ENCODE measurements at places on chromosomes 3 and 15.
A peak's percentile ranks its signal among the peaks of the same experiment; 100 is the strongest.

- no peak for DNase-seq
These were observed 228.7 kb downstream of the TBL1XR1 start for GRCh38 chr3:176968631-176969030.

GRCh38 chr15:101008158-101009139, 89.3 kb downstream of the LRRK1 start:
- DNase-seq: peak; percentile 77

DNA sequence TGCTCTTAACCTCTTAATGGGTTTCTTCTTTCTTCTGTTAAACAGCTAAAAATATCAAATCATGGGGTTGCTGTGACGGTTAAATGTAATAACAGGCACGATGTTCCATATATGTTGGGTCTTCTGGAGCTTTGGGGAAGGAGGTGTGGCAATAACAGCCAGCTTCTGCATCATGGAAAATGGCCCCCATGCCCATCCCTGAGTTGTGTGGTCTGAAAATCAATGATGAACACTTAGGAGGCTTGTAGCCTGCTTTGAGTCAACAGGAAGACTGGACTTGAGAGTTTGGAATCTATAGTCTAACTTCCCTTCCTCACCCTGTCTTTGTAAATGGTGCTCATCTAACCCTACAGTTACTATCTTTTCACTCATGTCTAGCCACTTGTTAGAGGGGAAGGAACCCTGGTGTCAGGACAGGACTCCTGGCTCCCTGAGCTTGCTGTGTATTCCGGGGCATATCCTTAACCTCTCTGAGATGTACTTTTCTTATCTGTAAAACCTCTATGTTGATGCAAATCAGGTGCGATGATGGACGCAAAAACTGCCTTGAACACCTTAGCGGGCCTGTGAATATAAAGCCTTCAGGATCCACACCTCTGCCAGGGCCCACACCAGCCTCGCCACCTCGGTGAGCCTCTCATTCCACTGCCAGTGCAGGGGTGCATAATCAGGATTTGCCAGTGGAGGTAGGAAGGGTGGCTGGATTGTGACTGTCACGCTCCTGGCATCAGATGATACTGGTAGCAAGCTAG, 27.5 kb downstream of the SMAD3 start:
- DNase-seq: no peak

GRCh38 chr3:153319705-153320554, 157.9 kb downstream of the RAP2B start:
- no peak for DNase-seq

DNA sequence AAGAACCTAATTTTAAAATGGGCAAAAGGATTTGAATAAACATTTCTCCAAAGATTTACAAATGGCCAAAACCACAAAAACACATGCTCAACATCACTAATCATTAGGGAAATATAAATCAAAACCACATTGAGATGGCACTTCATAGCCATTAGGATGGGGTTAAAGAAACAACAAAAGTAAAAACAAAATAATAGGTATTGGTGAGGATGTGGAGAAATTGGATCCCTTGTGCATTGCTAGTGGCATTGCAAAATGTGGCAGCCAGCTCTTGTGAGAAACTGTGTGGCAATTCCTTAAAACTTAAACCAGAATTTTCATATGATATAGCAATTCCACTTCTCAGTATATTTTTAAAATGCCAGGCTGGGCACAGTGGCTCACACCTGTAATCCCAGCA, 126.5 kb downstream of the STT3B start:
- no peak for DNase-seq

DNA sequence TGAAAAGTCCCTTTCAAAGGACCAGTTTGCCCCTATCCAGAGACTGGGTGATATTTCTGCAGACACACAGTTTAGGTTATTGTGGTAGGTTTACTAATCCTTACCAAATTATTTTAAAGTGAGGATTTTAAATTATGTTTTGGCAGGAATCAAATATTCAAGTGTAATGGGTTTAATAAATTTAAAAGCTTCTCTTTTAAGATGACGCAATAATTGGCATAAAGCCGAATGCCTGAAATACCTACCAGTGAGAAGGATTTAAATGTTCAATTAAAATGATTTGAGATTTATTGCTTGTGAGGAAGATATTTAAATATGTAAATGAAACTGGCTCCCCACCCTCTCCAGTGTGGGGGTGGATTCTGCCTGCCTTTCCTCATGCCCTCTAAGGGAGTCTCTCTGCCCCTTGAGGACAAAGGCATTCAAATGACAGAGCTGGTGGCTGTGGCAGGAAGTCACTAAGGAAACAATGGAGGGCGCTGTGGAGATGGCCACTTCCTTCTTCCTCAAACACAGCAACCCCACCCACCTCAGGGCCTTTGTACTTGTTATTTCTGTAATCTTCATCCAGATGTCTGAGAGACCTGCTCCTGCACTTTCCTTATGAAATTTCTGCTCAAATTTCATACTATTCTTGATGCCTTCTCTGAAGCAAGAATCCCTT, 131.7 kb downstream of the TNIK start:
- peak; percentile 20 for DNase-seq

GRCh38 chr3:112132088-112132487, 960 bp downstream of the GCSAM start:
- no peak for DNase-seq

DNA sequence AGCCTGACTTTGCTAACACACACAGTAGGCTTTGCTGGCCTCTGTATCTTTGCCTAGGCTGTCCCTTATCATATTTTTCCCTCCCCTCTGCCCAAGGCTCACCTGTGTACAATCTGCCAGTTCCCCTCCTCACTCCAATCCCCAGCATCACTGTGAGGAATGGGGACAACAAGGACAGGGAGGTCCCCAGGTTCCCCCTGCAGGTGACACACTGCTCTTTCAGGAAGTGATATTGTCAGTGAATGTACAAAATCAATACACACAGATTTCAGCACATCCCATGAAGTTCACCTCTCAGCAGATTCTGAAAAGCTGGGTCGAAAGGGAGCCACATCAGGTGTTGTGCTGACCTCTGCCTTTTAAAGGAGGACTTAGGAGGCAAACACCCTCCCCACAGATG, 177.5 kb downstream of the RAB11A start:
- no peak for DNase-seq

- DNase-seq: no peak
These were observed 225.9 kb downstream of the IGSF11 start for GRCh38 chr3:118808723-118809122.

DNA sequence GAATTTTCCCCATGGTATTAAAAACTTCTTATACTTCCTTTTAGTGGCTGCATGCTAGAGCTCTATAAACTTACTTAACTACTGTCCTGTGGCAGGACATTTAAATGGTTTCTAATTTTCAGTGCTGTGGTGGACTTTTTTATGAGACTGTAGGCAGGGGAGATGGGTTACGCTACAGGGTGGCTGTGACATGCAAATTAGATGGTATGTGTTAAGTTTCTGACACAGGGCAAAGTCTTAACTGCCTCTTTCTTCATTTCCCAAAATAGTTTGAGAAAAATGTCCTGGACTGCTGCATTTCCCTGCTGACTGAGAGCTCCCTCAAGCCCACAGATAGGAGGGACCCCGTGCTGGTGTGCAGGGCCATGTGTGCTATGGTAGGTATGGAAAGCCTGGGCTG, 22.0 kb downstream of the TGM4 start:
- no peak for DNase-seq

GRCh38 chr15:40340038-40340739, 550 bp downstream of the CCDC9B start:
- DNase-seq: no peak

DNA sequence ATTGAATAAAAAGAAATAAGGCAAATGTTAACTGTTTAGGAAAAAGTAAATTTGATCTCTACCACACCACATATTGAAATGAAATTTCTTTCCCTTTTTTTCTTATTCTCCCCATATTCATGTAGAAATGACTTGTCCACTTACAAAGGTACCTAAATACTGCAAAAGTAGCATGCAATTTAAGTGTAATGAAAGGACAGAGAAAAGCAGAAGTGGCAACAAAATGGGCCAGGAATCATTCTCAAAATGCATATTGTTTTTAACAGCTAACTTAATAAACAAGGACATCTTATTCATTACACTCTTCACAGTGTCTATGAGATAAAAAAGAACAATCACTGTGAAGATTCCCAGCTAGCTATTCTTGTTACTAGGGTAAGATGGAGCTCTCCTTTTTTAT, 40.6 kb upstream of the FGF7 start:
- no peak for DNase-seq

DNA sequence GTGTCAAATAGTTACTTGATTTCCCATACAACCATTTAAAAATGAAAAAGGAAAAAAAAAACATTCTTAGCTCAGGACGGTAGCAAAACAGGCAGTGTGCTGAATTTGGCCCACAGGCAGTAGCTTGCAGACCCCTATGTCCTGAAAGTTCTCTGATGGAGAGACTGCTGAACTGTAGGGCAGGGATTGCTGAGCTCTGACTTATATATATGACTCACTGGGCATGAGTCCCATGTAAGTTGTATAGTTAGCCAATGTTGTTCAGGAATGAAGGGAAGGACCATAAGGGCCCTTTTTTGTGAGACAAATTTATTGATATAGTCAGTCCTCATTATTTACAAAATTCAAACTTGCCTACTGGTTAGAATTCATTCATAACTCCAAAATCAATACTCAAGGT, 36.9 kb upstream of the FRMD4B start:
- no peak for DNase-seq

DNA sequence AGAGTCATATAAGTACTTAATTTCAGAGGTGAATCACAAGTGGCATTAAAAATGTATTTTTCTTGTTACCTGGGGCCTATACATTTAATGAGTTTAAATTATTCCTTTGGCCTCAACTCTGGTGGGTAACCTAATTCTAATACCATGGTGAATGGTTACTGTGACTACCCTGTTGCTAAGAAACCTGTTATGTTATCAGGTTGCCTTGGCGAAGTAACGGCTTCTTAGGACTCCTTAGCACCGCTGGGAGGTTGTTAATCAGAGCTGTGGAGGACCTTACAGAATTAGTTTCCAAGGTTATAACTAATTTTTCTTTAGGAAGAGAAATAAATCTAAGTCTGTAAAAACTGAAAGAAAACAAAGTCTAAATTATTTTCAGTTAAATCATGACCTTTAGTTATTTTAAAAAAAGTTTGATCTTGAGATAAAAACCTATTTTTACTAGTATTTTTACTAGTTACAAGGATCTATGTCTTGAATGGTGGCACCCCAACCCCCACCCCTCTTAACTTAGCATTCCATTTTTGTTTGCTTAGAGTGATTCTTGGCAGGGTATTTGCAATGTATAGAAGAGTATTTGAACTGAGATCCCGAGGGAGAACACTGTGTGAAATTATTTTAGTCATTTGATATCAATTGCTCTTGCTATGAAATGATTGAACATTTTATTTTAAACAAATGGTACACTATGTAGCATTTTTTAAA, 155.5 kb downstream of the FNDC3B start:
- no peak for DNase-seq

- DNase-seq: no peak
These were observed 64.3 kb downstream of the NCEH1 start for GRCh38 chr3:172646439-172647015.

DNA sequence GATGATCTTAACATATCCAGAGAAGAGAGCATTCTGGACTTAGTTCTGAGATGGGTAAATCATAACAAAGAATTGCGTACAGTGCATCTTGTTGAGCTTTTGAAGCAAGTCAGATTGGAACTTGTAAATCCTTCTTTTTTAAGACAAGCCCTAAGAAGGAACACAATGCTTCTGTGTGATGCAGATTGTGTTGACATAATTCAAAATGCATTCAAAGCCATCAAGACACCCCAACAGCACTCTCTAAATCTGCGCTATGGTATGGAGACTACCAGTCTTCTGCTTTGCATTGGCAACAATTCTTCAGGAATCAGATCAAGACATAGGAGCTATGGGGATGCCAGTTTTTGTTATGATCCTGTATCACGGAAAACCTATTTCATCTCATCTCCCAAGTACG, 8.6 kb downstream of the KBTBD12 start:
- DNase-seq: no peak

- peak; percentile 67 for DNase-seq
These were observed 67.8 kb downstream of the FMN1 start for GRCh38 chr15:33126559-33127290.

DNA sequence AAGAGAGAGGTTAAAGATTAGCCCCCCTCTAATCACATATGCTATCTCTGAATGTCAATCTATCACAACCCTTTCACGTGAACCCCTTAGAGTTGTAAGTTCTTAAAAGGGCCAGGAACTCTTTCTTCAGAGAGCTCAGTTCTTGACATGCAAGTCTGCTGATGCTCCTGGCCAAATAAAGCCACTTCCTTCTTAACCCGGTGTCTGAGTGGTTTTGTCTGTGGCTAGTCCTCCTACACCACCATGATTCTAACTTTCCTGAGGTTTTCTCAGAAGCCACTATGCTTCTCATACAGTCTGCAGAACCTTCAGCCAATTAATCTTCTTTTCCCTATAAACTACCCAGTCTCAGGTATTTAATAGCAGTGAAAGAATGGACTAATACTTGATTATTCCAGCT, 231.1 kb upstream of the CNTN6 start:
- no peak for DNase-seq

- DNase-seq: no peak
These were observed 21.8 kb upstream of the SPATA12 start for GRCh38 chr3:57038466-57039164.

All from activated T-helper 1 cell treated with Interleukin-2 at 50 U/mL for 16 hours (primary cell).